NCI-H1417 (cell line): ENCODE measurements at places on chromosomes 1 and 21.

DNA sequence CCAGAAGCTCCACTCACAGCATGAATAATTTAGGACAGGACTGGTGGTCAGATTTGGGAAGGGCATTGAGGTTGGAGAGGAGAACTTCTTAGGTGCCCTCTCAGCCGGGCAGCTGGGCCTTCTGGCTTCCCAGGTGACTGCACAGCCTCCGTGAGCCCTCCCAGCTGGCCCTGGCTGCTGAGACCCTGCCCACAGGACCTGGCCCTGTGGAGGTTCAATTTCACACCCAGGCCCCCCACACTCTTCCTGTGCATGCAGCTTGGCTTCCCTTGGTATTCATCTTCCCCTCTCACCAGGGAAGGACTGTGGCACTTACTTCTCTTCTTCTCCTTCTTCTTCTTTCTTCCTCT is 50.6 kb downstream of the NDUFS5 start:
- no peak for DNase-seq

GRCh38 chr1:226128487-226129075 is 58.0 kb downstream of the ACBD3 start:
- DNase-seq, result no peak

DNA sequence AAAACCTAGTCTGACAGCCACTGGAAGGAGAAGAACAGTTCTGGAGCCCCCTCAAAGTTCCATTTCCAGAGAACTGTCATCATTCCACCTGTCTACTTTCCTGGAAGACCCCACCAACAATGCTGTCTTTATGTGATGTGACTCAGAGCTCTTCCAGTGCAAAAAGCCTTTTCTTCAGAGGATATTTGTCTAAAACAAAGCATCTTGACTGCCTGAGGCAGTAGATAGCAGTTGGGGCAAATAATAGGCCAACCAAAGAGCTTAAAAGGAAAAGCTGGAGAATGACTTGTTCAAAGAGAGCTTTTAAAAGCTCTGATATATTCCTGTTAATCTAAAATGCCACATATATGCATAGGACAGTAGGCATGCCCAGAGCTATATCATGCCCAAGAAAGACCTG is 62.6 kb downstream of the MIS18A start:
- DNase-seq, result no peak

DNA sequence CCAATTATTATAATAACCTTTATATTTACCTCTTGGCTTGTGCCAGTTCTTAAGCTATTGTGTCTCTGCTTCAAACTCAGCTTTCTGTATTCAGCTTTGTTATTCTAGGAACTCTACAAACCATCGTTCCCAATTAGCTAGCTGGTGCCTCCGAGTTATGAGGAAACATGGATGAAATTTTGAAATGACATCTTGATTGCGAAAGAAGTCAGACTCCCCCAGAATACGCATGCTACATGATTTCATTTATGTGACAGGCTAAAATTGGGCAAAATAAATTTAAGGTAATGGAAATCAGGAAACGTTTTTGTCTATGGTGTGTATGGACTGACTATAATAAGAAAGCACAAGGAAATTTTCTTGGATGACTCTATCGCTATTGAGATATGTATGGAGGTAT is 256.8 kb upstream of the NCAM2 start:
- no peak for DNase-seq

GRCh38 chr1:230382001-230382491 is 44.1 kb downstream of the PGBD5 start:
- DNase-seq, result no peak

DNA sequence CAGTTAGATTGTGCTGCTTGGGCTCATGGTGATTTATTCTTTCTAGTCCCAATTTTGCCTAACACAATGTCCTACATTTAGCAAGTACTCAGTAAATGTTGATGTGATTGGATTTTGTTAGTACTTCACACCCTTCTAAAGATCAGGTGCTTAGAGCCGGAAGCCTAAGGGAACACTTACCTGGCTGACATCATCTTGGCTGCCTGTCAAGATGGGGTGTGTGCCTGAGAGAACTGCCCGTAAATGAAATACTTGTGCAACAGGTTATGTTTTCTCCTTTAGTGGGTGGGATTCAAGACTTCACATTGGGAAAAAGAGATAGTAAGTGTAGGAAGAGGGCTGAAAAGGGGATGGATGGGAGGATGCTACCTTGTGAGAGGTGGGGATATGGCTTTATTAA is 75.5 kb upstream of the MACF1 start:
- DNase-seq, result peak; percentile 65

GRCh38 chr1:59997479-59998115 is 71.0 kb upstream of the CYP2J2 start:
- no peak for DNase-seq

- DNase-seq, result no peak
These were observed 22.8 kb downstream of the SLC30A10 start for GRCh38 chr1:219905524-219905923.

DNA sequence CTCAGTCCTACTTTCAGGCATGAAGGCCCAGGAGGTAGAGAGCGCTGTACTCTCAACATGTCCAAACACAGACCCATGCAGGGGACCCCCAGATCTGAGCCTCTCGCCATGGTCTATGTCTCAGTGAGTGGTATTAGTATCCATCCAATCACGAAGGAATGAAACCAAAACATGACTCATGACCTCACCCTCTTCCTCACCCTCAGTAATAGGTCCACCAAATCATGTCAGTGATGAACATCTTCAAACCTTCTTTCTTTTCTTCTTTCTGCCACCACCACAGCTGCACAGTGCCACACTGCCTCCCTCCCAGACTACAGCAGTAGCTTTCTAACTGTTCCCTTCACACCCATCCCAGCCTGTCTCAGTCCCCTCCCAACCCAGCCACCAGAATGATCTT is 16.8 kb downstream of the C1orf116 start:
- no peak for DNase-seq

GRCh38 chr1:44553771-44554170 is 120.5 kb downstream of the TMEM53 start:
- DNase-seq, result no peak

GRCh38 chr1:214425716-214426425 is 125.5 kb downstream of the PTPN14 start:
- no peak for DNase-seq

DNA sequence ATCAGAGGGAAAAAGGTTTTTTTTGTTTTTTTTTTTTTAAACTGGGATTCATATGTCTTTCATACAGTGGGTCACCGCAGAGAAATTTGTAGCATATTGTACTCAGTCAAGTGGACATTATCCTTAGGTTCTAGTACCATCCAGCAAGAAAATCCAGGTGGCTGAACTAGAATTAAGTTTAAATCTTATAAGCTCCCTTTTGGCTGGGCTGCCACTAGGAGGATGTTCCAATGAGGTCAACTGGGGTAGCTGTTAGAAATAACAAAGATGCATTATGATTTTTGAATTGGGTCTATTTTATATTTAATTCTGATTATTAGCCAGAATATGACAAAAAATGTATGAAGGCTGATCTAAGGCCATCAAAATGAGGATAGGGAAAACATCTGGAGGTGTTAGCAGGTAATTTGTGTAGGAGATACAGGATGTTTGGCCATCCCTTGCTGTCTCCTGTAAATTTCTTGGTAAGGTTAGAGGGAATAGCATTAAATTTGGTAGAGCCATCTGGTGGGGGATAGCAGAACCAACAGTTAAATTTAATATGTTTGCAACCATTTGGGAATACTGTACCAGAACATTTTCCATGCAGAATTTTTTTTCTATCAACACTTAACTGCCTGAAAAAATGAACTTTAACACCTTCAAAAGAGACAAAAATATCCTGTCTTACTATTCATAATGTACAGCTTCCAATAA is 568.5 kb upstream of the B3GALT2 start:
- DNase-seq, result no peak

GRCh38 chr1:165342587-165342986 is 13.9 kb downstream of the LMX1A start:
- no peak for DNase-seq

- no peak for DNase-seq
These were observed 16.6 kb downstream of the IQGAP3 start for GRCh38 chr1:156555715-156556114.

DNA sequence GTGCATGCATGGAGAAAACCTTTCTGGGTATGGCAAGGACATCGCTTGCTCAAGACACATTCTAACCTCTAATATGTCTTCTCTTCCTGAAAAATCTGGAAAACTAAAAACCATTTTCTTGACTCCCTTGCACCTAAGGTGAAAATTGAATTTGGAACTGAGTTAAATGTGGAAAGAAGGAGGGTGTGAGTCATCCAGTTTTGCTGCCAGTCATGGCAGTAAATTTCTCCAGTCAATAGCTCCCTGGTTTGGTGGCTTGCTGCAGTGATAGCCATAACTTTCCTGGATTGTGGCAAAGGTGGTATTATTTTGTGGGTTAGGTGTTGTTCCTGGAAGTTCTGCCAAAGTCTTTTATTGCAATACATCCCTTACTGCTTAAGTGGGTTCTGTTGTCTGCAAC is 2.5 kb downstream of the ZCCHC17 start:
- DNase-seq, result no peak

GRCh38 chr1:9399510-9400424 is 107.1 kb downstream of the SPSB1 start:
- DNase-seq, result peak; percentile 68

DNA sequence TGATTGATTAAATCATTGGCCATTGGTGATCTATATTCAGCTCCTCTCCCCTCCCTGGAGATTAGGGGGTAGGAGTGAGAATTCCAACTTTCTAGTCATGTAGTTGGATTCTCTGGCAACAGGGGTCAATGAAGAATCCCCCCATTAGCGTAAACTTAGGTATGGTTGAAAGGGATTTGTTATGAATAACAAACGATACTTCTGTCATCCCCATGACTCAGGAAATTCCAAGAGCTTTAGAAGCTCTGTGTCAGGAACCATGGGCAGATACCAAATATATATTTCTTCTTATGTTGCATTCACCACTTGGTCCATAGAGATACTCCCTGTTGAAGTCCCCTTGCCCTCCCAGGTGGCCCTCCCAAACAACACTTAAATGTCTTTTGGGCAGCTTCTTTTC is 124.5 kb downstream of the DNM3 start:
- no peak for DNase-seq

- DNase-seq, result no peak
These were observed 29.0 kb downstream of the SYT6 start for GRCh38 chr1:114124644-114125043.

DNA sequence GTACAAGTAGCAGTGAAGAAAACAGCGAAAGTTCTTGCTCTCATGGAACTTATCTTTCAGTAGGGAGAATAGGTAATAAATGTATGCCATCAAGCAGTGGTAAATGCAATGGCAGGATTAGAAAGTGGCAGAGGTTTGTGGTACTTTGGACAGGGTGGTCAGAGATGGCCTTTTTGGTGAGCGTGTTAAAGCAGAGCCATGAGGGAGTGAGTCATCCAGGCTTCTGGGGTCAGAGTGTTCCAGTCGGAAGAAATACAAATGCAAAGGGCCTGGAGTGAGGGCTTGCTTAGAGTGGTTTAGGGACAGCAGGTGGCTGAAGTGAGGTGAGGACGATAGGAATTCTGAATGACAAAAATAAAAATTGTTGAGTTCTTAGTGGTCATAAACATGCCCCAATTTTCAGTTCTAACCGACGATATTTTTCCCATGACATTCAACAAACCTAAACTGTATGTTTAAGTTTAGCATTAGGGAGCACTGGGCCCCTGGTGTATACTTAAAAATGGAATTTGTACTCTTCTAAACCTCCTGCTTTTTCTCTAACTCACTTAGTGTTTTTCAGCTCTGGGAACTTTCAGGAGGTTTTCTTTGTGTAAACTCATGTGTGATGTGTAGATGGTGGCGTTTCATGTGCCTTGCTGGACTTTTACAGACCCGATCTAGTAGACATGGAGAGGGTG is 78.2 kb downstream of the MACF1 start:
- no peak for DNase-seq

DNA sequence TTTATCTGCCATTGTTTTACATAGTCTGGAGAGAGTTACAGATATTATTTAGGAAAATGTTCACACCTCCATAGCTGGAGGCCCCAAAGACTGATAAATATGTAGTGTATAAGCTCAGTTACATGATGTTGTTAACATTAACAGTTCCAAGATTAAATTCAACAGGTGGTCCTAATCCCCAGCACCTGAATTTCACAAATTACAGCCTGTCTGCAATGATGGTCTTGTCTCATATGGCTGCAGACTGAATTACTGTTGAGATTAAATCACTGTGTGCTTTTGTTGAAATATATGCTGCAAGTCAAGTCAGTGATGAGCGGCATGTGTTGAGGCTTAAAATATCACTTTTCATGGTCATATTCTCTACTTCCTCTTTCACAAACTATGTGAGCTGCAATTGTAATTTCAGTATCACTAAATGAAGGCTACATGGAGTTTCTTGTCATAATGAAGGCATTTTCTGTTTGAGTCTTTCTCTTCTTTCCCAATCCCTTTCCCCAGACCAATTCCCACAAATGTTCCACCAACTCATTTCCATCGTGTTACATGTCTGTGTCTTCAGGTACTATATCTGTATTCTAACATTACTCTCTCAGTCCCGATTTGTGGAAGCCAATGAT is 4.2 kb downstream of the ST6GALNAC5 start:
- DNase-seq, result no peak

- no peak for DNase-seq
These were observed 13.4 kb upstream of the WDR26 start for GRCh38 chr1:224447971-224448370.

- DNase-seq, result no peak
These were observed 105.2 kb downstream of the MRPL39 start for GRCh38 chr21:25501996-25502665.
